NCI-H226 (cell line): ENCODE measurements at places on chromosomes 7 and 10.
A peak's percentile ranks its signal among the peaks of the same experiment; 100 is the strongest.

DNA sequence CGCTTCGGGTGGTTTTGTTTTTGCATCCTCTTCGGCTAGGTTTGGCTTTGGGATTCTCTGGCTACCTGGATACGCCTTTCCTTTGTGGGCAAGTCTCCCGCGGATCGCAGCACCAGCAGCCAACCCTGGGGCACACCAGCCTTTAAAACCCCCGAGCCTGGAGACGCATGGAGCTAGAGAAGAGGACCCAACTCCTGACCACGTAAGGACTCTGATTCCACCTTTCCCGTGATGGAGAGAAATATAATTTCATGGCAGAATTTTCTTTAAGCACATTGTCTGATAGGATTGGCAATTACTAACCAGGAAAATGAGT is 535.4 kb upstream of the GALNT17 start:
- DNase-seq: no peak

DNA sequence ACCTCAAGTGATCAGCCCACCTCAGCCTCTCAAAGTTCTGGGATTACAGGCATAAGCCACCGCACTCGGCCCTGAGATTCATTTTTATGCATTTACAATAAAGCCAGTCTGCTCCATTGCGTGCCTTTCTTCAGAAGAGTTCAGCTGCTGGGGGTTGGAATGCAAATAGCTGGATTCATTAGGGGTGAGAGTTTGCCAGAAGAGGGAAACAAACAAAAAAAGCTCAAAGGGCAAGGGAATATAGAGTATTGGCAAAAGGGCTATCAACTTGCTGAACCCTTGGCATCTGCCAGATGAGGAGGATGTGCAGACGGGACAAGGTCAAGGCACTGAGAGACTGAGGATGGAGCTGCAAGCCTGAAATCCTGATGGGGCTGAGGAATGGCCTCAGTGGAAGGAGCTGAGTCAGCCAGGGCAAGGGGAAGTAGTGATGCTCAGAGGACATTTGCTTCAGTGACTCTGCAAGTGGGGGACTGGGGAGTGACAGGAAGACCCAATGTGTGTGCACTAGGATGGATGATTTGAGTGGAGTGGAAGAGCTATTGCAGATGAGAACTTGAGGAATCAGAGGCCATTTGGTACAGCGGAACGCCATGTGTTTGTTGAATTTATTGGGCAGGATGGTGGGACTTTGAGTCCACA is 75.0 kb upstream of the ARMC3 start:
- no peak for DNase-seq

DNA sequence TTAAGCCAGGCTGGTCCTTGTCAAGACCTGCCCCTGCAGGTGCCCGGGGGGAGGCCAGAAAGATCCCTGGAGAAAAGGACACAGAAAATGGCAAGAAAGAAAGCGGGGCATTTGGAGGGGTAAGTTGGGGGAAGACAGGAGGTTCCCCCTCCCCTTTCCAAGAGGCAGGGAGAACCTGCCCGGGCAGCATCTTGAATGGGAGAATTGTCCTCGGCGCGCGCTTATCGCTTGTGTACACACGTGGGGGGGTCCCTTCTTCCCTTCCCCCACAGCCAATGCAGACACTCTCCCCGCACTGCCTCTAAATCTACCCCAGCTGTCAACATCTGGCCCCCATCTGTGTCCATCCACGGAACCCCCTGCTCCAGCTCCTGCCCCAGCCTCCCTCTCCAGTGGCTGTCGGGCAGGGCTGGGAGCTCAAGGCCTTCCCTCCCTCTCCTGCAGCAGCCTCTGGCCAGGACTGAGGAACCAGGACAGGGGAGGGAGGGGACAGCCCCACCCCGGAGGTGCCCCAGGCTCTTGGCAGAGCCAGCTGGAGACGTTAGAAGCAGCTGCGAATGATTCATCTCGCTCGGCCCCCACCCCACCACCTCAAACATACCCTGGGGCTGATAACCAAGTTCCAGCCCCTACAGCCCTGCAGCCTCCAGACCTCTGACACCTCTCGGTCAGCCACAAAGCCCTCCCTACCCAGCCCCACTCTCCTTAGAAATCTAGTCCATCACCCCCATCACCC is 25.3 kb downstream of the EPHB4 start:
- DNase-seq: peak; percentile 93

- DNase-seq: peak; percentile 79
These were observed 80.7 kb downstream of the ZNF365 start for GRCh38 chr10:62454687-62455397.

DNA sequence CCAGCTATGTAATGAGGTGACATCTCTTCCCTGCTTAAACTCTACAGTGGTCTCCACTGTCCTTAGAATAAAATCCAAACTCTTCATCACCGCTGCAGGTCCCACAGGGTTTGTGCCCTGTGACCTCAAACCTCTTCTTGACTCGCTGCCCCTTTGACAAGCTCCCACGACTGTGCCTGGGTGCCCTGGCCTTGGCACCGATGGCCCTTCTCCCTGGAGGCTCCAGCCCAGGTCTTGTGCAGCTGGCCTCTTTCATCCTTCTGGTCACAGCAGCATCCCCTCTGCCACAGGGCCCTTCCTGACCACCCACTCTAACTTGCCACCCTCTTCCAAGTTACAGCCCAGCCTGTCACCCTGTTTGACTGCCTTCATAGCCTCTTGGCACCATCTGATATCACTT is 108.2 kb downstream of the DLG5 start:
- DNase-seq: no peak

GRCh38 chr7:116776046-116776445 is 86.3 kb upstream of the CAPZA2 start:
- no peak for DNase-seq

- DNase-seq: no peak
These were observed 43.1 kb downstream of the MBL2 start for GRCh38 chr10:52729271-52730104.

DNA sequence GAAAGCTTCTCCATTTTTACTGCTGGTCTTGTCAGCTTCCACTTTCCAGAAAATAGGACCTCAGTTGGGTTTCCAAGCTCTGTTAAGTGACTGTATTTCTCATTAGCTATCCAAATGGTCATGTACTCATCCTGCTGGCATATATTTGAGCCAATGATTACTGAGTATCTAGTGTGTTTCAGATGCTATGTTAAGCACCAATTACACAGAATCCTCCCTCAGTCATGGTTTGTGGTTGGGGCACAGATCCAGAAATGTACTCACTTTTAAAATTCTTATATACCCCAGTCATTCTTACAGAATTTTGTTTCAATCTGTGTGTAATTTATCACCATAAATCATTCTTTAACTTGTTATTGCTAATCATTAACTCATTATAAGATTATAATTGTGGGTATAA is 362.3 kb upstream of the MTPN start:
- no peak for DNase-seq

GRCh38 chr7:40288827-40289226 is 154.0 kb downstream of the SUGCT start:
- DNase-seq: no peak

DNA sequence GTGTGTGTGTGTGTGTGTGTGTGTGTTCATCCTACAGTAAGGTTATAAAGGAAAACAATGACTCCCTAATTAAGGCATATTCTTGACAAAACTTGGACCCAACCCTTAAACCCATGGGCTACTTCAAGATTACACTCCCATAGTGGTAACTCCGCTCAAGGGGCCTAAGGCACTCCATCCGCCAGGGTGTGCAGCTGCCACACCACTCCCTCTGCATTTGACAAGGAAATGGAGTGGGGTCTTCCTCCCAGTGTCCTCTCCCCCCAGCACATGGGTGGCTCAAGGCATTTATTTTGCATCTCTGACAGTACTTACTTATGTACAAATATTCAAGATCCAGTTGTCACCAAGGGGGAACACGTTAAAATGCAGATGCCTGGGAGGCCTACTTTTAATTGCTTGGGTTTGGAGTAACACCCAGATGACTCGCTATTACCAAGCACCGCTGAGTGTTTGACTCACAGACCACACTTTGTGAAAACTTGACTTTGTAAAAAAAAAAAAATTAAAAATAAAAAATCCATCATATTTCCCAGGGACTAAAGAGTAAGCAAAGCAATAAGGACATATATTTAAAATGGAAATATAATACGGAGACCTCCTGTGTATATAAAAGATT is 53.0 kb upstream of the AGR3 start:
- peak; percentile 62 for DNase-seq

DNA sequence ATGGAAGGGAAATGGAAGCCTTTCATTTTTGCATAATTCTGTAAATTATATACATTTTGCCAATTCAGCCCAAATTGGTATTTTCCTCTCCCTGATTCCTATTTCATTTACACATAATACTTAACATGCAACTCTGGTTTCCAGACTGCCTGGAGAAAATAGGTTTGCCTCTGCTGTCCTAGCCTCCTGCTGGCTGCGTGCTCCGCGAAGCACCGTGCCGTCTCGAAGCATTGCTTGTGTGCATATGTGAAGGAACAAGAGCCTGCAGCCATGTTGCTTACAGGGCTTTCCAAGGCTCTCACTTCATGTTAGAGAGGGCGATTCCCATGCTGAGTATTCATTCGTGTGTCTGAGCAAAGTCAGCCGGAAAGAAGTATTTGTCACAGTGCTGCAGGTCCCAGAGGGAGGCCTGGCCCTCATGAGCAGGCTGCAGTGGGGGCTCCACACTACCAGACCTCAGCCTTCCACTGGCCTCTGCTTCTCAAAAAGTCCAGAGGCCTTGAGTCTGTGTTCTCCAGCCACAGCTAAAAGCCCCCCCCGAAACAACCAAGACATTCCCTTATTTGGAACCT is 66.5 kb downstream of the CLRN3 start:
- DNase-seq: no peak

GRCh38 chr7:92244808-92245486 is 767 bp downstream of the KRIT1 start:
- DNase-seq: no peak

GRCh38 chr10:84608126-84608525 is 279.7 kb downstream of the CCSER2 start:
- DNase-seq: no peak

GRCh38 chr7:83782628-83783027 is 133.7 kb upstream of the SEMA3E start:
- peak; percentile 33 for DNase-seq

DNA sequence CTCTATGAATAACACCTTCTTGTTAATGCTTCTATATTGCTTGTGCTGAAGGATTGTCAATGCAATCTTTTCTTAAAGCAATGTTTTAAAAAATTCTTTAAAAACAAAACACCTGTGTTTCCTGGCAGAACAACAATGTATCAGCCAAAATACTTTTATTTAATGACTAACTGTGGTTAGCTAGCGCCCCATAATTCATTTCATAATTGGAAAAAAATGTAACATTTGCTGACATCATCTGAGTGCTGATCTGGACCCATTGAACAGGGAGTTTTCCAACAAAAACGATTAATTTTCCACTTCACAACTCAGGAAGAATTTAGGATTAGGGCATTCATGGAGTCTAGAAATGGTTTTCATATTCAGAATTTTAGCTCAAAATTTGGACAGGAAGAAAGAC is 137.6 kb upstream of the CDK6 start:
- peak; percentile 80 for DNase-seq

DNA sequence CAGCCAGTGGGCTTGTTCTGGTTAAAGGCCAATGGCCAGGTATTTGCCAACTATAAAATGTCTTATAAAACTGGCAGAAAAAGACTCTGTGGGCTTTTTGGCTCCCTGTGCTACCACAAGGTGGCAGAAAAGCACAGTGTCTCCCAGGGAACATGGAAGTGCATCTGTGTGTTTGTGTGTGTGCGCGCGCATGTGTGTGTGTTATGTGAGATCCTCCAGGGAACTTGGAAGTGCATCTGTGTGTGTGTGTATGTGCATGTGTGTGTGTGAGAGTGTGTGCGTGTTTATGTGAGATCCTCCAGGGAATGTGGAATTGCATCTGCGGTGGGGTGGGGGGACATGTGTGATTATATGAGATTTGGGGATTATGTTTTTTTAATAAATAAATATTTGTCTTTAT is 30.2 kb upstream of the ABI1 start:
- DNase-seq: peak; percentile 50

- peak; percentile 83 for DNase-seq
These were observed 3.4 kb upstream of the CLDN15 start for GRCh38 chr7:101241015-101241363.

DNA sequence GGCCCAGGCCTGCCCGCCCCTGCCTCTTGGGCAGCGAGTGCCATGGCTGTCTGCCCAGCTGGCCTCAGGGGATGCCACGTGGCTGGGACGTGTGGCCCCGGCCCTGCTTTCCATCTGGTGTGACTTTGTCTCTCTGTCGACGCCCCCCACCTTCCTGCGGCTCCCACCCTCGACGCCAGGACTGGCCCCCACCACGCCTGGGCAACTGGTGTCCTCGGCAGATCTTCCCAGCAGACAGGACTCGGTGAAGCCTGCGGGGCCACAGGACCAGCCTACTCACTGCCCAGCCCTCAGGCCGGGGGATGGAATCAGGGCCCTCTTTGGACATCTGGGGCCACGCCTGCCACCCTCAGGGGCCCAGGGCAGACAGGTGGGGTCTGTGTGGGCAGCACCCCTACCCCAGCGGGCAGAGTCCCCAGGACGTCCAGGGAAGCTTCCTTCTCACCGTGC is 55.1 kb downstream of the UNCX start:
- DNase-seq: no peak

DNA sequence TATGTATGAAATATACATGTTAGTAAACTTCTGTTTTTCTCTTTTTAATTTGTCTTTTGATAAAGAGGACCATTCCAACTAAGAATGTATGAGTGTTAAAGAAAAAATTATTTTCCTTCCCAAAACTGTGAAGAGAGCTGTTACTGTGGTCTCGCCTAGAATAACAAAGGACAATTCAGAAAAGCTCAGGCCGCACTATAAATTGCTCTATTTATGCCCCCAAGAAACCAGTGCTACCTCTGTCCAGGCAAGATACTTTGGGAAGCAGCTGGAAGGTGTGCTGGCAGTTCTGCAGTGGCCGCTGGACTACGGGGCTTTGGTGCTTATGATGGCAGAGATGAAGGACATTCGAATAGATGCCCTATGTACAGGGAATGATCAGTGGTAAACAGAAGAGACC is 252.1 kb downstream of the DOCK4 start:
- DNase-seq: no peak

DNA sequence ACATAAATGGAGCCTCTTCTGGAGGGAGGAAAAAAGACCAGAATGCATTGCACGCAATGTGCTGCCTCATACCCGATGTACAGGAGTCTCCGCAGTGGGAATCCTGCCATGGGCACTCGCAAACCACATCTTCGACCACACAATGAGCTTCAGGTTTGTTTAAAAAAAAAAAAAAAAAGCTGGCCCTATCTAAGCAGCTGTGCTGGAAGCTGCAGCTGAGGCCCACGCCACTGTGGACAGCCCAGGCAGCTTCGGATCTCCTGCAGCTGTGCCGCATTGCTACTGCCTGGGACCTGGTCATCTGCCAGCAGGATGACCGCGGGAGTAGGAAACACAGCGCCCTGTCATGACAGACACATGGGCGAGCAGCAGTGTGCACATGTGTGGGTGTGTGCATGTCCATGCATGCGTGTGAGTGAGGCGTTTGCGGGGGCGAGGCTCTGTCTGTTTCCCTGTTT is 26.0 kb downstream of the EN2 start:
- no peak for DNase-seq

GRCh38 chr10:72511459-72511858 is 114.4 kb downstream of the MICU1 start:
- no peak for DNase-seq

- DNase-seq: peak; percentile 11
These were observed 104.9 kb downstream of the SPDYE5 start for GRCh38 chr7:75596727-75597614.

- no peak for DNase-seq
These were observed 37.1 kb downstream of the CAMK2B start for GRCh38 chr7:44288381-44288685.
